Right lobe of liver (tissue), 6 donors: ENCODE measurements at places on chromosomes 7 and 10.

- no peak for DNase-seq
Observed at GRCh38 chr7:43010061-43010460, 77.9 kb downstream of the MRPL32 start.

- DNase-seq = peak; percentile 51
Observed at GRCh38 chr7:376306-377079, 86.5 kb downstream of the FOXL3 start.

GRCh38 chr10:106942035-106942662 is 222.4 kb downstream of the SORCS1 start:
- no peak for DNase-seq

- no peak for DNase-seq
Observed at GRCh38 chr10:79943871-79944270, 5.0 kb downstream of the SFTPD start.
